ENCODE measurements at places on chromosomes 12 and 14. TPM values are rescaled to one million over a fixed set of nuclear protein-coding genes. Genes with fewer than 3 reads are reported as not detected.
A peak's percentile ranks its signal among the peaks of the same experiment; 100 is the strongest.

The USP44 gene
- total RNA-seq: 13.8 TPM

The P2RX2 gene
- not detected for total RNA-seq

The BEST3 gene
- not detected for total RNA-seq

The KLRC2 gene
- not detected for total RNA-seq

The CD163L1 gene
- total RNA-seq: 1.2 TPM

- no peak for DNase-seq
- no peak overlapping the region for H3K4me3 ChIP-seq
- H3K27ac ChIP-seq: no peak overlapping the region
- H3K4me1 ChIP-seq: no peaks in the 10 kb centered on the region
- H3K27me3 ChIP-seq: peaks cover 6% of the 10 kb centered on the region
- H3K36me3 ChIP-seq: no peaks in the 10 kb centered on the region
These were observed 17.4 kb upstream of the SALL2 start for GRCh38 chr14:21543521-21543960.

DNA sequence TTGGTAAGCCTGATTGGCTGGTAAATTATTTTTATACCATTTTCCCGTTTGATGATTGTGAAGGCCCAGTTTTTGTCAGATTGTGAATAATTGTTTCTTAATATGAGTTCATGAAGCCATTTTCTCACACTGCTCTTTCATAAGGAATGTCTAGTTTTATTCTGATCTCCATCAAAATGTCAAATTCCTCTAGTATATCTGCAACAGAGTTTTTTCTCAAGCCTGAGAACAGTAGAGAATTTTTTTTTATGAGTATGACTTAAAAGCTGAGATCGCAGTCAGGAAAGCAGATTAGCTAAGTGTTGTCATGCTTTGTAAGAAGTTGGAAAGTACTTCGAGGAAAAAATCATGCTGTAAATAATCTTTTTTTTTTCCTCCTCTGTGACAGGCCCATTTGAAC, 484.9 kb upstream of the ATP2B1 start:
- H3K27ac ChIP-seq: no peak overlapping the region
- no peak for DNase-seq
- no peaks in the 10 kb centered on the region for H3K27me3 ChIP-seq
- no peaks in the 10 kb centered on the region for H3K36me3 ChIP-seq
- no peaks in the 10 kb centered on the region for H3K4me1 ChIP-seq
- no peak overlapping the region for H3K4me3 ChIP-seq

DNA sequence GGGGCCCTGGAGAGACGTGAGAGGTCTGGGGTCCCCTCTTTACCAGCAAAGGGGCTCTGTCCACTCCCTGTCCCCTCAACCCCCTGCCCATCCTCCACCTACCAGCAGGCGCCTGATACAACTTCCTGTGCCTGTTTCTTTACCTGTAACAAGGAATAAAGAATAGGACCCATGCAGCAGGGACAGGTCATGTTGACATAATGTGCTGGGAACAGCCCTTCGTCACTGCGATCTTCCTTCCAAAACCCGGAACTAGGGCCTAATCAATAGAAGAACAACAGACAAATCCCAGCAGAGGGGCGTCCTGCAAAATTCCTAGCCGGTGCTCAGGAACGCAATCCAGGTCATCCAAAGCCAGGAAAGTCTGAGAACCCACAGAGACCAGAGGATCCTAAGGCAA, 32.1 kb downstream of the SCARB1 start:
- no peaks in the 10 kb centered on the region for H3K27me3 ChIP-seq
- no peaks in the 10 kb centered on the region for H3K36me3 ChIP-seq
- DNase-seq: no peak
- no peak overlapping the region for H3K27ac ChIP-seq

GRCh38 chr12:26614011-26614616, 218.9 kb downstream of the ITPR2 start:
- no peak overlapping the region for H3K4me3 ChIP-seq
- DNase-seq: no peak
- H3K27ac ChIP-seq: no peak overlapping the region
- H3K4me1 ChIP-seq: no peaks in the 10 kb centered on the region
- no peaks in the 10 kb centered on the region for H3K36me3 ChIP-seq

DNA sequence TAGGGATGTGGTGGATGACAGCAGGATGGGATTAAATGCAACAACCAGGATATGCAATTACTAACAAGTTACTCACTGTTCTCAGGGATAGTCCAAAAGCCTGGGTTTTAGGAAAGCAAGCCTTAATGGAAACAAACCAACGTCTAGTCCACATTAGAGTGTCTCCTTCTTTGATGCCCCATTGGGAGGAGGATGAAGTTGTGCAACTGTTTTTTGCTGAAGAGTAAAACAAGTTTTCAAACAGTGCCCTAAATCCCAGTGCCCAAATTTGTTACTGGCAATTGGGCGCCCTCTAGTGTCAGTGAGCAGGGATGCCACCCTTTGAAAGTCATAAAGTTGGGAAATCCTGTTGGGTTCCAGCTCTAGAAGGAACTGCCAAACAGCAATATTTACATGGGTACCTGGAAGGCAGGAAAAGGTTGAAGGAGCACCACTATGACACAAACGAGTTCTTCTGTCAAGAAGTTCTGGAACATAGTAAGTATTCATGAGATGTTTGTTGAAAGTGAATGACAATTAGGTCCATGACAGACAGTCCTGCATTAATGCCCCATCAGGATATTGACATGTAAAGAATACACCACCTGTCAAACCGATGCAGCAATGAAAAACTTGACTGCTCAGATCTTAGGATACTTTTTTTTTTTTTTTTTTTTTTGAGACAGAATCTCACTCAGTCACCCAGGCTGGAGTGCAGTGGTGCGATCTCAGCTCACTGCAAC, 11.1 kb upstream of the DPF3 start:
- H3K27ac ChIP-seq: no peak overlapping the region
- no peaks in the 10 kb centered on the region for H3K36me3 ChIP-seq
- H3K4me1 ChIP-seq: peaks cover 3% of the 10 kb centered on the region
- H3K27me3 ChIP-seq: peaks cover 7% of the 10 kb centered on the region

DNA sequence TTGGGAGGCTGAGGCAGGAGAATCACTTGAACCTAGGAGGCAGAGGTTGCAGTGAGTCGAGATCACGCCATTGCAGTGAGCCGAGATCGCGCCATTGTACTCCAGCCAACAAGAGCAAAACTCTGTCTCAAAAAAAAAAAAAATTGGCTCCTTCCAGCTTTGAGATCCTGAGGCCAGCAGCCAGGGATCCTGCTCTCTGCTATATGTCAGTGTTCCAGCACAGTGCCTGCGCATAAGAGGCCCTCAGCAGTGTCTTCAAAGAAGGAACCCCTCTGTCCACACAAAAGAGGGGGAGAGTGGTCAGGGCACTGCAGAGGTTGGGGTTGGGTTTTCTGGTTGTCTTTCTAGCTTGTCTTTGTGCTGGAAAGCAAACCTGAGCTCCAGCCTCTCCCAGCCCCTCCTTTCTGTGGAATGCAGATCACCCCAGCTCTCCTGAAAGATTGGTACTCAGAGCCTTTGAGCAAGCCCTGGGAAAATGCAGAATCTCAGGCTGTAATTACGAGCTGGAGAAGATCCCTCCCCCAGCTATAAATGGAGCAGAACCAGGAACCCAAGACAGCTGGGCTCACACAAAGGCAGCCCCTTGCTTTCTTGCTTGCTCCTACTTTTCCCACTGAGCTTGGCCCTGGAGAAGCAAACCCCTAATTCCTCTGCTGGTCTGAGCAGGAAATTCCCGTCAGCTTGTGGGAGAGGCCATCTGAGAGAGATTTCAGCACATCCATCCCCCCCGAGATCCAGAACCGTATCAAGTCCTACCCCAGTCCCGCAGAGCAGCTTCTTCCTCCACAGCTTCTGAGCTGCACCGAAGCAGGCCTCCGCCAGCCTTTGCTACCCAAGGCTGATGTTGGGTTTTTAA, 205.7 kb downstream of the ZFP36L1 start:
- H3K27ac ChIP-seq: no peak overlapping the region
- DNase-seq: no peak
- H3K27me3 ChIP-seq: no peaks in the 10 kb centered on the region

DNA sequence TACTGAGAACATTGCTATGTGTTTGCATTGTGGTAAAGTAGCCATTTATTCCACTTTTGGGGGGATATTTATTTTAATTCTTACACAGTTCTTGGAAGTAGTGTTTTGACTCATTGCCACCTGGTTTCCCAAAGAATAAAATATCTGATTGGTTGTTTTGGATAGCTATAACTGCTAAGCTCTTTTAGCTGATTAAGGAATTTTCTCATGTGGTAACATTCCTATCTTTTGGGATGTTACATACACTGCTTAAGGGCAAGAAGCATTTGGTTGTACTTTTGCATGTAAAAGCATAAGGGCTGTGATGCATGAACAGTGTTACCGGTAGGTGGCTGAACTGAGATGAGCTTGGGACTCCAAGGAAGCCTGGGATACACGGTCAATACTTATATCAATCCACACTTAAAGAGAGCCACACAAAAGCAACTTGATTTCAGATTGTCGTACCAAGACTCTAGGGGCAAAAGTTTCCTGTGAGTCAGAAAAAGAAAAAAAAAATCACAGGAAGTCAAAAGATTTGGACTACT, 71.4 kb upstream of the PRKD1 start:
- H3K36me3 ChIP-seq: no peaks in the 10 kb centered on the region
- no peak overlapping the region for H3K4me3 ChIP-seq
- no peak for DNase-seq
- no peaks in the 10 kb centered on the region for H3K4me1 ChIP-seq
- no peak overlapping the region for H3K27ac ChIP-seq

DNA sequence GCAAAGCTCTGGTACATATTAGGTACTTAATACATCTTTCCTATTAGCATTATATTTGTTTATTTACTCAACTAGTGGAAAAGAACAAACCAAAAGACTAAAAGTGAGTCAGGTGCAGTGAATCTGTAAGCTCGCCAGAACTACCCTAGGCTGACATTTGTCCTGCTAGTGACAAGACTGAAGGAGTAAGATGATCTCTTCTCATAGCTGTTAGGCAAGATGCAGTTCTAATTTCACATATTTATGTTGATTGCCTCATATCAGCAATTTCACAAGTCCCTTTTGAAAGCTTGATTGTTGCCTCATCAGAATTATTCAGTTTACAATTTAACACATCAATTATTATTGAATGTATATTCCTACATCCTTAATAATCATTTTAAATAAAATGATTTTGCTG, 293.0 kb upstream of the NAV3 start:
- no peaks in the 10 kb centered on the region for H3K4me1 ChIP-seq
- no peak for DNase-seq
- H3K4me3 ChIP-seq: no peak overlapping the region
- H3K27me3 ChIP-seq: no peaks in the 10 kb centered on the region
- H3K36me3 ChIP-seq: no peaks in the 10 kb centered on the region

GRCh38 chr12:60259225-60259624, 663.4 kb downstream of the SLC16A7 start:
- H3K4me1 ChIP-seq: no peaks in the 10 kb centered on the region
- no peaks in the 10 kb centered on the region for H3K36me3 ChIP-seq
- DNase-seq: no peak
- H3K27ac ChIP-seq: no peak overlapping the region

DNA sequence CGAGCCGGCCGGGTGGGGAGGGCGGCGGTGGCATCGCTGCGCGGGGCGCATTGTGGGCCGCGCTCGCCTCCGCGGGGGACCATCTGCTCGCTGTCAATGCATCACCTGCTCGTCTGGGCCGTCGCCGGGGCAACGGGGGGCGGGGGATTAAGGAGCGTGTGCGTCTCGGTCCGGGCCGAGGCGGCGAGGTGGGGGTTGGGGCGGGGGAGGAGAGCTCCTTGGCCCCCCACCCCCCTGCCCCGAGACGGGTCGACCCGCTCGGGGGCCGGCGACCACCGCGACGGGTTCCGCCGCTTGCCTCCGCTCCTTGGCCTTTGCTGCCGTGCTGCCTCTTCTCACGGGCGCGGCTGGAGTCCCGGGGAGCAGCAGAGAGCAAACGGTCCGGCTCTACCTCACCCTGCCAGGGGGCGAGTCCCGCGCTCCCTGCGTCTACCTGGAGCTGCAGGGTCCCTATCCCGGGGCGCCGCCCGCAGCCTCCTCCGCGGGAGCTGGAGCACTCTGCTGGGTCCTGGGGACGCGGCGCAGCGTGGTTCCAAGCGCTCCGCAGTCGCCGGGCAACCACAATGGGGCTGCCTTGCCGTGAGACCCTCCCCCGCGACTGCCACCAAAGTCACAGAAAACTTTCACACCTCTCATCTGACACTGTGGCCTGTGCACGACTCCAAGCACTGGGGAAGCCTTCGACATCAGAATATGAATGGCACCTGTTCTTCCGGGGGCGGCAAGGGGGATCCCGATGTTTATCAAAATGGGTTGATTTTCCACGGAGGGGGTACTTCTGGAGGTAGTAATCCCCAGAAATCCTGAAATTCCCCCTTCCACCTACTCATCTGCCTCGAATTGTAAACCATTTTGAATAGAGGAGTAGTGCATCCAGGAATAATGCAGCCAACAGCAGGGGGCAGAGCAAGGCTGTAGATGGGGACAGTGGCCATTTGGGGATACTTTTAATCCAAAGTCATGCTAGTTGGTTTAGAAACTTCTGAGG, at the start of gene C12orf42:
TSS of gene C12orf42 (minus strand) at position 500 of the 988 bp plus-strand sequence. CDS start 17,542 bp downstream, outside the sequence.
- no peaks in the 10 kb centered on the region for H3K36me3 ChIP-seq
- no peak within 1 kb of the TSS for H3K27ac ChIP-seq
- H3K27me3 ChIP-seq: no peaks in the 10 kb centered on the region
- peak within 1 kb of the TSS; percentile 53 for H3K4me3 ChIP-seq
- DNase-seq: no peak
- peaks cover 4% of the 10 kb centered on the region for H3K4me1 ChIP-seq

DNA sequence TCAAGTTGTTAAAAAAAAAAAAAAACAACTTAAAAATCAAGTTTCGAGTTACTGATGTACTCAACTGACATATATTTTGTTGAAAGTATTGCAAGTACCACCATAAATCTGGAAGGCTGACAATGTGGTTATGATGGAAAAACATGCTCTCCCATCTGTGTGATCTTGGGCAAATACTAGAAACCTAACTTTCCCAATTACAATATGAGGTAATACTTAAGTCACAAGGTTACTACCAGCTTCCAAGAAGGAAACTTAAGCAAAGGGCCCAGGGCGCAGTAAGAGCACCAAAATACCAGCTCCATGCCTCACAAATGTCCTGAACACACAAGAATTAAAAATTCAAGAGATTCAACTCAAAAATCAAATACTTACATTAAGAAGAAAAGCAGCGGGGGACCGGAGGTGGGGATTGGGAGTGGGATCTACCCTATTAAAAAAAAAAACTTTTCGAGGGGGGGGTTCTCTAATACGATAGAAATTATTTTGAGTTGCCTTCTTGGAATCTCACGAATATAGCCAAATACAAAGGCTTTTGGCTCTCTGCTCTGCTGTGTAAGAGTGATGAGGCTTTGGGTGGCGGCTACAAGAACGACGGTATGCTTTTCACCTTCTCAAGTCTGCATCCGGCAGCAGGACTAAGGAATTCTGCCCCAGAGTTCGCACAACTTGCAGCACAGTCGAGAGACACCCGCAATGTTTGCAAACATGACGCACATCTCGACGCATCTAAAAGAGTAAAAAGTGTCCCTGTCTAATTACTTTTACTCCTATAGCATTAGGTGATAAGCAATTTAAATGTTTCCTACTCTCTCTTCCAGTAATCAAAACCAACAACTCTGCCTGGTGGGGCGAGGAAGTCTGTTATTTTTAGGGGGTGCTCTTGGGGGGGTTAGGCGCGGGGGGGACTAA, 1.1 kb downstream of the SAV1 start:
- DNase-seq: peak; percentile 53
- no peaks in the 10 kb centered on the region for H3K4me1 ChIP-seq
- peak overlapping the region; percentile 91 for H3K27ac ChIP-seq
- no peaks in the 10 kb centered on the region for H3K36me3 ChIP-seq
- peak overlapping the region; percentile 68 for H3K4me3 ChIP-seq
